Caco-2 (cell line): ENCODE measurements at places on chromosomes 11 and 22. TPM values are rescaled to one million over a fixed set of nuclear protein-coding genes. Genes with fewer than 3 reads are reported as not detected.
A peak's percentile ranks its signal among the peaks of the same experiment; 100 is the strongest.

The PTH gene
- total RNA-seq = not detected in 2 replicates

The LPXN gene
- total RNA-seq = 1.8 and 2.1 TPM in 2 replicates

The MS4A12 gene
- not detected in 2 replicates for total RNA-seq

DNA sequence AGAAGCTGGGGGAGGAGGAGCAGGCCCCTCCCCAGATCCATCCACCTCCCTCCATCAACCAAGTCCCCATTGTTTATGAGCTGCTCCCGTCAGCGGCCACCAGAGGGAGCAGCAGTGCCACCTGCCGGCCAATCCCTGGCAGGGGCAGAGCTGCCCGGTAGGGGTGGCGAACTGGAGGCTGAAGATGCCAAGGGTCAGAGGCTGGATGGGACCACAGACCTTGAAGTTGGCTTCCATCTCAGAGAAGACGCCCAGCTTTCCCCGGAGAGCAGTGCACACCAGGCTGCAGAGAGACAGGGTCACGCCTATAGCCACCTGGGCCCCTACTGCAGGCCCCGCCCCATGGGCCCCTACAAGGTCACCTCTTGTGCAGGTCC is 3.6 kb downstream of the FIBP start:
- no peaks in the 10 kb centered on the region for H3K27me3 ChIP-seq
- peak; percentile 77 for DNase-seq
- H3K36me3 ChIP-seq = peaks cover 4% of the 10 kb centered on the region
- peaks cover 20% of the 10 kb centered on the region for H3K4me1 ChIP-seq

DNA sequence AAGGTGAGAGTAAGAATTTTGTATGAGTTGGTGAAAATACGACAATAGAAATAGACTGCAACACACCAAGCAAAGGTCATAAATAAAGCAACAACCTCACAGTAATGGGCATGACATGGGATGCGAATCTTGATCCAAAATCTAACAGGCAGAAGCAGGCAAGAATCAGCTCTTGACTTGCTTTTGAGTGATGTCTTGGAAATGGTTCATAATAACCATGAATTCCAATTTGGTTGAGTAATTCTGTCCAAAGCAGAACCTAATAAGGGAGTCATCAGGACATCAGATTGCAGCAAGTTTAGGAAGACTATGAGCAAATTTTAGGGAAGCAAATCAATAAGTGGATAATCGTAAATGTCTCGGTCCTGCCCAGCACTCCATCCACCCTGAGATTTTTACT is 224.0 kb upstream of the ISX start:
- no peak for DNase-seq
- no peak overlapping the region for H3K4me3 ChIP-seq
- H3K4me1 ChIP-seq = no peaks in the 10 kb centered on the region
- no peaks in the 10 kb centered on the region for H3K27me3 ChIP-seq
- H3K36me3 ChIP-seq = no peaks in the 10 kb centered on the region

DNA sequence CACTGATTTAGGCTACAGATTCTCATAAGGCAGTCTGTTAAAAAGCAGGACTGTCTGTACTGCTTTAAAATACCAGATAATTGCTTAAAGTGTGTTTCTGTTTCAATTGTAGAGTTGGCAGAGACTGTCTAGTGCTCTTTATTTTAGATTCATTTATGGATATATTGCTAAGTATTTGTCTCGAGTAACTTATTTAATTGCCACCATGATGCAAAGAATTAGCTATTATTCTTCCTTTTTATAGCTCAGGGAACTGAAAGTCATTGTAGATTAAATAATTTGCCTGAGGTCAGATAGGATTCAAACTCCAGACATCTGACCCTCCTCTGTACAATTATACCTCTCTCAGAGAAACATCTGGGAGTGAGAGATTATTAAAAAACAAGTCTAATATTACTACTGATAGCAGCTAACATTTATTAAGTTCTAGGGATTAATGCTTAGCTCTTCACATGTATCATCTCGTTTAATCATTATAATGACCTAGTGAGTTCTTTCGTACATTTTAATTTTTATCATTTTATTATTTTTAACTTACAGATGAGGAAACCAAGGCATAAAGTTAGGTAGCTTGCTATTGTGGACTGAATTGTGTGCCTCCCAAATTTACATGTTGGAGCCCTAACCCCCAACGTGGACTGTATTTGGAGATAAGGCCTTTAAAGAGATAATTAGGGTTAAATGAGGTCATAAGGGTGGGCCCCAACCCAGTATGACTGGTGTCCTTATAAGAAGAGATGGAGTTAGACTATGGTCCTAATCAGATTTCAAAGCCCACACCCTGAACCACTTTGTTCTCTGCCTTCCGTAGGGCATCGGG is 19.7 kb upstream of the RAG2 start:
- no peaks in the 10 kb centered on the region for H3K27me3 ChIP-seq
- H3K27ac ChIP-seq = no peak overlapping the region
- DNase-seq = no peak
- H3K4me1 ChIP-seq = no peaks in the 10 kb centered on the region

DNA sequence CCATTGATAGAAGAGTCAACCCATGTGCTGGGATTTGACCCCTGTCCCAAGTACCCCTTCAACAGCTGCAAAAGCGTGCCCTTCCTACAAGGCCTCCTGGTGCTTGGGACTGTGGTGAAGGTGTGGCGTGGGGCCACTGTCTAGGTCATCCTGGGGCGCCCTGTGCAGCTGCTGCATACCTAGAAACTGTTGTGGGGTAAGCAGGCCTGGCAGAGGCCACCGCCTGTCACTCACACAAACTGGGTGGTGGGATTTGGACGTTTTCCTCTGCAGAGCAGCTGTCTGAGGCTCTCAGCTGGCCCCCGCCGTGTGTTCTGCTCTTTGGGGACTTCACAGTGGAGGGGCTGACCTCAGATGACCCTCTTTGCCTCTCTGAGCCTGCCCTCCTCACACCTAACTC is 69.7 kb downstream of the SCN3B start:
- H3K36me3 ChIP-seq = no peaks in the 10 kb centered on the region
- peaks cover 53% of the 10 kb centered on the region for H3K4me1 ChIP-seq
- DNase-seq = no peak
- no peak overlapping the region for H3K4me3 ChIP-seq
- H3K27me3 ChIP-seq = peaks cover 2% of the 10 kb centered on the region; the same call in 1 of the 2 replicates

The MCAM gene
- 8.3 and 9.8 TPM in 2 replicates for total RNA-seq

GRCh38 chr11:95076416-95076815 is 9.7 kb downstream of the SRSF8 start:
- no peak overlapping the region for H3K27ac ChIP-seq

The YPEL1 gene
- 1.2 and 1.3 TPM in 2 replicates for total RNA-seq

DNA sequence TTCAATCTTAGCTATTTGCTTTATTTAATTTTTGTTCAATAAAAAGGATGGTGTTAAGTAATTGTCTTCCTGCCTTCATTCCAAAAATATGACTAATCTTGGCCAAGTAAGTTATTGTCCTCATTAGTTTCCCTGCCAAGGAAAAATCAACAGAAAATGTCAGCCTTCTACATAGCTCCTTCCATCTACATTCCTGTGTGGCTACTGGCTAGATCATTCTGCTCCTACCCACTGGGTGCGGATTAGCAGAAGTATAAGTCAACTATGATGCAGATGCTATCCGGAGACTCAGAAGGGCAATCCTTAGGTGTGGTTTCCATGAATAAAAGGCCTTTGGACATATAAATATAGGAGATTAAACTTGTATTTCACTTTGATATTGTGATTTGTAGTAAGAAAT is 154.4 kb downstream of the SBF2 start:
- no peak overlapping the region for H3K4me3 ChIP-seq
- no peaks in the 10 kb centered on the region for H3K4me1 ChIP-seq
- H3K27ac ChIP-seq = no peak overlapping the region
- H3K36me3 ChIP-seq = no peaks in the 10 kb centered on the region
- H3K27me3 ChIP-seq = no peaks in the 10 kb centered on the region

The OR51E1 gene
- not detected in 2 replicates for total RNA-seq

The TRIM29 gene
- 4.3 TPM in 2 replicates for total RNA-seq

- no peak overlapping the region for H3K27ac ChIP-seq
- no peak overlapping the region for H3K4me3 ChIP-seq
- H3K4me1 ChIP-seq = no peaks in the 10 kb centered on the region
- DNase-seq = no peak
- no peaks in the 10 kb centered on the region for H3K36me3 ChIP-seq
These were observed 240.4 kb downstream of the DYNC2H1 start for GRCh38 chr11:103349595-103349994.

DNA sequence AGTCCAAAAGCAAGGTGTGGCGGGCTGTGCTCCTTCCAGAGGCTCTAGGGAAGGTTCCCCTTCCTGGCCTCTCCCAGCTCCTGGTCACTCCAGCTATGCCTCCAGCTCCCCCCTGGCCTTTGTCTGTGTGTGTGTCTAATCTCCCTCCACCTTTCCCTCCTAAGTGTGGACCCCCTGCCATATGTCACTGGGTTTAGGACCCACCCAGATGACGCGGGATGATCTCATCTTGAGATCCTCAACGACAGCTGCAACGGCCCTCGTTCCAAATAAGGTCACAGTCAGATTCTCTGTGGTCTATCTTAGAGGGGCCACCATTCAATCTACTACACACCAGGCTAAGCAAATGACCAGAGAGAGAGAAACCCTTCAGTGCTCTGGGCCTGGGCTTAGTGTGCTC is 107.9 kb downstream of the ARHGAP8 start:
- H3K4me3 ChIP-seq = no peak overlapping the region
- DNase-seq = no peak
- peaks cover 1% of the 10 kb centered on the region for H3K36me3 ChIP-seq
- H3K27me3 ChIP-seq = no peaks in the 10 kb centered on the region
